ENCODE measurements at places on chromosomes 11 and 22.

GRCh38 chr11:11436715-11437313, 83.8 kb upstream of the CSNK2A3 start:
- no peak for DNase-seq

DNA sequence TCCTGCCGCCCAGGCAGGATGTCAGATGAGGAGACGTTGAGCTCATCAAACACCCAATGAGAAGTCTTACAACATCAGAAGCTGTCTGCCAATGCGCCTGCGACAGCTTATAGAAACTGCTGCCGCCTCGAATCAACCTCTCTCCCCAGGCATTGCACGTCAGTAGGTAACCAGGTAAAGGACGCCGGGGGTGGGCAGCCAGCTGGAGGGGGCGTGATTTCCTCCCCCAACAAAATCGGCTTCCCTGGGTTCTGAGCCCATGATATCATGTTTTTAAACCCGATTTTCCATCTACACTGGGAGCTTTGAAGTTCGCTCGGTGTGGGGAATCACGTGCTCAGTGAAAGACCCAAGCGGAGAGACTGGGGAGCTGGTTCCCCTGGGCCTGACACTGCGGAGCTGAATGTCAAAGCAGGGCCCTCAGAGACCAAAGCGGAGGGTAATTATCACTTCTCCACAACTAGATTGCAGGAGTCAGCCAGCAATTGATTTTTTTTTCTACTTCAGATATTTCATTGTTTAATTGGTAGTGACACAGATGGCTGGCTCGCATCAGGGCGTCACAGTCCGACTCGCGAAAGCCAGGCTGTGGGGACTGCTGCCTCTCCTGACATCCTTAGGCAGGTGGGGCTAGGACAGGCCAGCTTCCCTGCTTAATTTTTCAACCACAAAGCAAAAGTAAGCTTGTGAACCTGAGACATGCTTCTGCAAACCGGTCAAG, 15.4 kb downstream of the FAM83F start:
- DNase-seq: no peak

DNA sequence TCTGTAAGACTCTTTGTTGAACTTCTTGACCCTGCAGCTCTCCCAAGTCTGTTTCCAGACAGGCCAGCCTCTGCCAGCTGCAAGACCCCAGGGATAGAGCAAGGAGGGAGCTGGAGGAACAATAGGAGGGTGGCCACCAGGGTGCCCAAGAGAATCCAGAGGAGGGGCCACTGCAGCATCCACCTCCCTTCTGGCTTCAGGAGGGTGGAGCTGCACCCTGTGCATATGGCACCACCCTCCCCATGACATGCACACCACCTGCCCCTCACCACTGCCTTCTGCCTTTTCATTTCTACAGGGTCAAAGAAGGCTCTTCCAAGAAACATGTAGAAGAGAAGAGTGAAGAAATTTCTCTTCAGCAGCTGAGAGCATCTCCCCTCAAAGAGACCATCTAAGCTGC, 20.1 kb upstream of the POLA2 start:
- DNase-seq: no peak

DNA sequence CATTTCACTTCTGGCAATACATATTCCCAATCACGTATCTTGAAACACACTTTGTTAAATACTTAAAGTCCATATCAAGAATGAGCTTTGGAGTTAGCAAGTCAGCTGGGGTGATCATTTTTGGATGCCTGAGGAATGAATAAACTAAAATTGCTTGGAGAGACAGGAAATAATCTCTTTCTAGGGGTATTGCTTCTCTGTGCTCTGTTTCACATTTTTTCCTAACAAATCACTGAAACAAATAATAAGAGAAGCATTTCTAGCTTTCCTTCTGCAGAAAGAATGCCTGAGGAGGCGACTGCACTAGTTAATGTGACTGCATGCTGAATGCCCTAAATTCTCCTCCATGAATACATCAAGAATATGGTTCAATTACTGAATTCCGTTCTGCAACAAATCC, 541.4 kb upstream of the CCDC90B start:
- peak; percentile 62 for DNase-seq

- no peak for DNase-seq
These were observed 35.8 kb downstream of the NRXN2 start for GRCh38 chr11:64687204-64687603.

GRCh38 chr22:43953988-43954785, 1.1 kb upstream of the SAMM50 start:
- DNase-seq: no peak

GRCh38 chr22:38758276-38758945, 2.6 kb upstream of the SUN2 start:
- DNase-seq: no peak

DNA sequence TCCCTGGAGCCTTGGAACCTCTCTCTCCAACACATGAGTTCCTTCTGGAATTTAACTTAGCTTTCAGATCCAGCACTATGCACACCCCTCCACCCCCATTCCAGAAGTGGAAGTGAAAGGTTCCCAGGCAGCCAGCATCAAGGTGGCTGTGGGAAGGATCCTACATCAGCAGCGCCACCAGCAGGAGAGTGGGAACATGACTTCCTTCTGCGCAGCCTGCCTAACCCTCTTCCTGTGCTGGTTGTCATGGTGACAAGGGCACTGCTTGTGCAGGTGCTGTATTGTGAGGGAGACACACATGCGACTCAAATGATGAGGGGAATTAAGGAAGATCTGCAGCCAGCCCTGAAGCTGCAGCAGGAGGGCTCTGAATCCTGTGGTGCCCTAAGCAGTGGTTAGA, 904.5 kb upstream of the API5 start:
- DNase-seq: peak; percentile 17

DNA sequence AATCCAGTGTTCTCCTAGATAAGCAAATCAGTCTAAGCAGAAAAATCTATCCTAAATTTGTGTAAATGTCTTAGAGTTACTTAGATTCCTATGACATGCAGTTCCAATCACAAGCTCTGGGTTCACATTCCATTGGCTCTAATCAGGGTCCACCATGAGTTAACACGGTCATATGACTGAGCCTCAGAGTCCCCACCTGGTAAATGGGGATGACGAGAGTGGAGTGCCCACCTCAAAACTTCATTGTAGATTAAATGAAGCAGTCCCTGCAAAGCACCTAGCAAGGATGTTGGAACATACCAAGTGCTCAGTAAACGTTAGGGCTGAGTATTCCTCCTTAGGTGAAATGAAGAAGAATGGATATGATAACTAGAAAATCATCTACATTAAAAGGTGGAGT, 3.1 kb downstream of the ETS1 start:
- no peak for DNase-seq

GRCh38 chr11:71336176-71336995, 84.0 kb upstream of the SHANK2 start:
- DNase-seq: no peak

DNA sequence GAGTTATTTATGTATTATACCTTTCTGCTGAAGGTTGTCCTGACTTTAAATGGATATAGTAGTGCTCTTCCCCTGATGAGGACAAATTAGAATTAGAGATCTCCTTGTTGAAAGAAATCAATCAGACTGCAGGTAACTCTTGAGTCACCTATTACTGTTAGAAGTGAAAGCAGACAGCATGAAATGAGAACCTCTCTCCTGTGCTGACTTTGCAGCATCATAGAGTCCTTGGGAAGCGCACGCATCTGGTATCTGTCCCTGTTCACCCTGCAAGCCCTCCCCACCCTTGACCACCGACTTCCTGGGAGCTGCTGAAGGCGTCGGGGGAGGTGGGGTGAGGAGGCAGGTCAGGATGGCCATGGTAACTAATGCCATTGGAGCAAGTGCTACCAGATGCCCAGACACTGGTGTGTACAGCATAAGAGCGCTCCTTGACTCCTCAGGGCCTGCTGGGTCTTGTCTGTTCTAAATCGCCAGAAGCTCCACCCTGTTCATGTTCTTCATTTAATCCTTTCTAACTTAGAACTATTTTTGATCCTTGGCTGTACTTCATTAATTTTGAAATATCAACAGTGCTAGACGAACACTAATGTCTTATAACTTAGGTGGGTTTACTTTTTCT, 143.9 kb downstream of the WNT7B start:
- no peak for DNase-seq

- no peak for DNase-seq
These were observed 5.1 kb upstream of the CDKN1C start for GRCh38 chr11:2890466-2891294.

DNA sequence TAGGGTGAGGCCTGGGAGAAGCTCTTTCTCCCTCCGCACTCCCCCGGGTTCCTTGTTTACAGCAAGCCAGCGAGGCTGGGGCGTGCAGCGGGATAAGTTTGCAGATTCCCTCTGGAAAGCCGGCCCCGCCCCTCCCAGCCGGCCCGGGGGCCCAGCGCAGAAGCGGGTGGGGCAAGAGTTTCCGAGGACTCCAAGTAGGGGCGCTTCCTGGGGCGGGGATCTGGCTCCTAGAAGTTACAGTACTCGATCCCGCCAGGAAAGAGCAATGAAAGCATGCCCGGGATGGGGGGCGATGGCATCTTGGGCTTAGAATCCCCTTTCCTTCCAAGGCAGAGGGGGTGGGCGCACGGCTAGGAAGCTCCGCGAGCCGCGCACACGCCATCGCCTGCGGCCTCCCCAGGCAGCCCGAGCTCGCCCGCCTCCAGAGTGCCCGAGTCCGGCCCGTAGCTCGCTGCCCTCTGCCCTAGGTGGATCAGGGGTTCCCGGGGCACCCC, 385 bp downstream of the TST start:
- peak; percentile 77 for DNase-seq

- peak; percentile 73 for DNase-seq
These were observed 41.7 kb downstream of the THAP12 start for GRCh38 chr11:76339221-76339620.

- peak; percentile 33 for DNase-seq
These were observed 28.3 kb downstream of the NECTIN1 start for GRCh38 chr11:119700536-119701346.

DNA sequence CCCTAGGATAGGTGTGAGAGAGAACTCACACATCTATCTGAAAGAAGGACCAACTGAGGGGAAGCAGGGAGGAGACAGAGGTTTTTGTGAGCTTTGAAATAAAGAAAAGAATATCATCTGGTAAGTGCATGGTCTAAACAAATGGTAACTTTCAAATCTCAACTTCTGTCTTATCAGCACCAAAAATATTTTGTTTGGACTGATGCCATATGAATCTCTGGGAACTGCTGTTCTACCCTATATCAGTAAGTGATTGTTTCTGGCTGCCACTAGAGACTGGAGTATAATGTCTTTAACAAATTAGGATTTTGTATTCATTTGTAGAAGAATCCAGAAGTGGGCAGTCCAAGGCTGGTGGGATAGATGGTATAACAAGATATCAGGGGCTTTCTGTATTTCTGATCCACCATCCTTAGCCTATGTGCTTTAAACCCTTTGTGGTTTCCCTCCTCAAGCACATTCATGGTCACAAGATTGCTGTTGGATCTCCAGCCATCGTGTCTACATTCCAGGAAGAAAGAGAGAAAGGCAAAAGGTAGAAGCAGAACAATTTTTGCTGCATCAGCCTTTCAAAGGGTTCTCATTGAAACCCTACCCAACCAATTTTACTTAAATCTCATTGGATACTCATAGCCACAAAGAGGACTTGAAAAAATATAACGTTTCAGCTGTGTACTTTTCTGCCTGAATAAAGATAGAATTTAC, 4.7 kb downstream of the HEPHL1 start:
- no peak for DNase-seq

- no peak for DNase-seq
These were observed 1.9 kb downstream of the GRAMD4 start for GRCh38 chr22:46622081-46622521.

- DNase-seq: no peak
These were observed 70.7 kb downstream of the TEAD1 start for GRCh38 chr11:12744826-12745502.

- DNase-seq: peak; percentile 70
These were observed 118.6 kb downstream of the HIPK3 start for GRCh38 chr11:33375688-33376311.

GRCh38 chr22:45094081-45094720, 69.5 kb upstream of the NUP50 start:
- DNase-seq: no peak

GRCh38 chr11:96257972-96258934, 84.7 kb downstream of the MAML2 start:
- DNase-seq: no peak

- no peak for DNase-seq
These were observed 274.6 kb downstream of the BRD1 start for GRCh38 chr22:49553076-49553475.

DNA sequence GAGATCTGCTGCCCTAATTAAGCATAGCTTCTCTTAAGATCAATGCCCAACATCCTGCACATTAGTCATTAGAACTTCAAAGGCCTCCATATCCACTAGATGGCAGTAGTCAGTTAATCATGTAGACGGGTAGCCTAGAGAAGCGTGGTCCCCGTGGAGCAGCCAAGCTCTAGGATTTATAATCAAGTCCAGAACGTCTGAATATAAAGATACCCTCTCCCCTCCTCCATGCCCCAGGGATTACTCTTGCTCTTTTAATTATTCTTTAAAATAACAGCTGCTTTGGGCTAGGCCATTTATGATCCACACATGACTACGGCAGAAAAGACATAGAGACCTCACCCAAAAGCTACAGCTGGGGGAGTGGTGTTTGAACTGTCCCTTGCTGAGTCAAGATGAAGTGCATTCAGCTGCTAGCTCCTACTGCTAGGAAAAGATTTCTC, 327.6 kb upstream of the PLET1 start:
- DNase-seq: peak; percentile 88

DNA sequence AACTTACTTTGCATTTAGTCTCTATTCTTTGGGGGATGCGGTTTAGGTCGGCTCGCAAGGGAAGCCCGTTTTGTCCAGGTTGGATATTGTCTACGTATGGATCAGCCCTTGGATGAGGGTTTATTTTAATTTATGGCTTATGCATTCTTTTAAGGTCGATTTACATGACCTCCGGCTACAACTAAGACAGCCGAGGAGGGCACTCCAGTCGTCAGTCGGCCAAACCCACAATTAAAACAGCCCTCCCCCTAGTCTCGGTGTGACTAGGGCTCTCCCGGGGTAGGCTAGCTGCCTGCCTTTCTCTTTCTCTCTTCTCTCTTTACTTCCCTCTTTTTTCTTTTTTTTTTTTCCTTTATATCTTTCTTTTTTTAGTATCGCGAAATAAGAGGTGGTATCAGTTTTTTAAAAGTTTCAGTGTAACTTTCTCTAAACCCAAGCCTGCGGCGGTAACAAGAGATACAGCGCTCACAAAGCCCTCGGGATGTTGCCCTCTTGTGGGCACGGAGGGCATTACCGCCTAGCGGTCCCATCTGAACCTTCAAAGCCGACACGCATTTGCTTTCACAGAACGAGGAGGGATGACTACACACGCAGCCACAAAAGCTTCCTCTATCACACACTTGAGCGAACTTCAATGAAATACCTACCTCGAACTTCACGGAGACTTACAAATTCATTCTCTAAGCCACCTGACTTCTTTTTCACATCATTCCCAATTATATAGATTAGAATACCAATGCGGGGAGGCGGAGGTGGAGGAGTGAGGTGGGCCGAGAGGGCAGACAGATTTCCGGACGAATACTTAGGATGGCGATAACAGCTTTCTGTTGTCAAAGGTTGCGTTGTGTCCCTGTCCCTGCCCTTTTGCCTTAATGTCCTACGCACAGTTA, 132.3 kb upstream of the C11orf58 start:
- DNase-seq: peak; percentile 91

Measured in GM03348 (cell line).